ENCODE measurements at places on chromosomes 6 and 20. TPM values are rescaled to one million over a fixed set of nuclear protein-coding genes. Genes with fewer than 3 reads are reported as not detected.

Gene GPRC6A
- not detected for total RNA-seq

Gene HLA-DMB
- 7.6 TPM for total RNA-seq

Gene LHFPL5
- total RNA-seq, result not detected

Gene RAD21L1
- total RNA-seq, result not detected

Gene RBM39
- total RNA-seq, result 136 TPM

Gene TMEM30A
- 52.6 TPM for total RNA-seq

Gene ADGRB3
- 0.32 TPM for total RNA-seq

DNA sequence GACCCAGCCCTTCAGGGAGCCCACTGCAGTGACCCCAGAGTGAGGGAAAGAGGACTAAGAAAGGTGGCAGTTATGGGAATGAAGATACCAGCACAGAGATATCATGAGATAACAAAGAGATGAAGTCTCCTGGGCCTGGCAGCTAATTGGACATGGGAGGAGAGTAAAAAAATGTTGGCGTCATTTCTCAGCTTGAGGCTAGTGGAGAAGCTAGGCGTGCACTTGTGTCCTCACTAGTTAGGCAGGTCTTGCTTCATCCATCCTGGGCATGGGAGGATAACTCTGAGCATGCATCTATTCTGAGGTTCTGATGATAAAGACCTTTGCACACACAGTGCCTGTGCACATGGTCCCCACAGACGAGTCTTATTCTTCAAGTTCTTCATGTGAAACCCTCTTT, 4.1 kb upstream of the GFOD1 start:
- DNase-seq, result no peak
- no peaks in the 10 kb centered on the region for H3K36me3 ChIP-seq
- no peak overlapping the region for H3K27ac ChIP-seq

DNA sequence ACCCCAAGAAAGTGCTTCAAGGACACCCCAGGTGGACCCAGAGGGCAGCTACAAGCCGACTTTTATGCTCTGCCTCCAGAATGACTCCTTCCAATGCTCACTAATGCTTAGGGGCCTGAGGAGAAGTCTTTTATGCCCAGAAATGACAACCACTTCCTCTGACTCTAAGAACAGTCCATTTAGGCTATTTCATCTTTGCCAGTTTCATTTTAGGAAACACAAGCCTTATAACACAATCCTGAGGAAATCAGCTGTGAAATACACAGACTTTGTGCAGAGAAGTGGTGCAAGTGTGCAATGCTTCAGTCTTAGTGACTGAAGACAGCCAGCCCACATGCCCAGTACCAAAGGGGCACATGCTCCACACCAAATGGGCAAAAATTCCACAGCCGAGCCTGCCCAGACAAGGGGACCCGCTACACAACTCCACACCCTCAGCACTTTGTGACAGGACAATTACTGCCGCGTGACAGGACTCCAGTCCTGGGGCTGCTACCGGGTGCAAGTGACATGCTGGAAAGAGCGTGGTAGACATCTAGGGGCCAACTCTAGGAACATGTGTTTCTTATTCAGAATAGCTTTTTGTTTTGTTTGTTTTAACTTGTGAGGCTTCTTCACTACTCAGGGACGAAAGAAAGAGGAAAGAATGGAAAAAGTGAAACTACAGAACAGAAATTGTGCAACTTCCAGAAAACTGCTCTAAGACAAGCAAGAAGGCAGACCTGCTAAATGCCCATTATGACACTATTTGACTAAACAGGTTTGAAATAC, 28.2 kb upstream of the PLAGL1 start:
- DNase-seq, result peak; percentile 18
- peaks cover 6% of the 10 kb centered on the region for H3K4me1 ChIP-seq
- peak overlapping the region; percentile 43 for H3K4me3 ChIP-seq

DNA sequence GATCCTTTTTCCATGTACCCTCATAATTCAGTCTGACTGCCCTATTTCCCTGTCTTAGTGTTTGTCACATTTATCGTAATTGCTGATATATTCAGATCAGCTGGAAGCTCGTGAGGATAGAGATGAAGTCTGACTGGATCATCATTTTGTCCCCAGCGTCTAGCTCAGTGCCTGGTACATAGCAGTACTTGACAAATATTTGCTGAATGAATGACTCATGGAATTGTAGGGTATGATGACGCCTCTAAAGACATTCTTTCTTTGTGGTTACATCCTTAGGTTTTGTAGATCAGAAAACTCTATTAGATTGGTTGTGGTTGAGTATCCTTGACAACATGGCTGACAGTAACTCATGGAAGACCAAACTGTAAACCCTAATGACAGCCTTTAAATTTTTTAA, 68.9 kb downstream of the MTHFD1L start:
- H3K27ac ChIP-seq, result no peak overlapping the region
- H3K36me3 ChIP-seq, result no peaks in the 10 kb centered on the region
- no peak for DNase-seq
- H3K27me3 ChIP-seq, result no peaks in the 10 kb centered on the region

DNA sequence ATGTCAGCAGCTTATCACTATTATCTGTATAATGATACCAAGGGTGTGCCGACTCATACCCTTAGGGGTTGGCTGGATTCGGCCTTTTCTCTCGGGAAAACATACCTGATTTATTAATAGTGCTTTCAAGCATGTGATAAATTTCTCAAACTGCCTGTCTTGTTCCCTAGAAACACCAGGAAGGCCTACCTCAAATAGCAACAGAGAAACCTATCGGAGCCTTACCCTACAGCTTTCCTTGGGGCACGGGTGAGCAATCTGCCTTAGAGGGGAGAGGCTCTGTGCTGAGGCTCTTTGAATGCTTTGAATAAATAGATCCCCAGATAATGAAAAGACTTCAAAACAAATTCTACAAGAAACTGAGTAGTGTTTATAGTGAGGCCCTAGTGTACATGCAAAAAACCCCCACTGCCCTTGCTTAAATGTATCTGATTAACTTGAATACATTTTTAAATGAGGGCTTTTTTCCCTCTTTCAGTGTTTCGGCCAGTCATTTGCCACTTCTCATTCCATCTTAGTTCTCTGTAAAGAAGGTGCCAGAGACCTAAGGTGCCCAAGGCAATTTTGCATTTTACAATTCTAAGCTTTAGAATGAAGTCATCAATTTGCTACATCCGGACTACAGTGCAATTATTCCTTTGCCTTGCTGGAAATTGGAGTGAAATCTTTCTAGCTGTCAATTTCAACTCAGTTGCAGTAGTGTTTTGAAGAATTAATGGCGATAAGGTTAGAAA, 320.1 kb downstream of the ESR1 start:
- peaks cover 17% of the 10 kb centered on the region for H3K4me1 ChIP-seq
- no peaks in the 10 kb centered on the region for H3K27me3 ChIP-seq
- peak overlapping the region; percentile 25 for H3K27ac ChIP-seq
- H3K4me3 ChIP-seq, result no peak overlapping the region

DNA sequence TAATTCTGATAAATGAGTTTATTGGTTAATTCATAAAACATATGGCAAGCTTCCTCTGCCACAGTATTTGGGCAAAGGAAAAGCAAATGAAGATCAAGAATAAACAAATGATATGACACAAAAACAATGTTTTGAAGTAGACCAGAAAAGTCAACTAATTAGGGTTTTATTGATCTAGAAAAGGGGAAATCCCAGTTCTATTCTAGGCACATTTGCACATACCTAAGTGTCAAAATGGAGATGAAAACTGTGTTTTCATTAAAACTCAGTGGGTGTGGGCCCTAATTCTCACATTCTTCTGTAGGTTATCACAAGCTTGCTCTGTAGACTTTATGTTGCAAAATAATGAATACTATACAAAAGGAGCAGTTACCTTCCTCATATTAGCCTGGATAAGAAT, 69.0 kb upstream of the TENT5A start:
- H3K4me1 ChIP-seq, result no peaks in the 10 kb centered on the region
- DNase-seq, result no peak
- H3K4me3 ChIP-seq, result no peak overlapping the region
- H3K27ac ChIP-seq, result no peak overlapping the region

GRCh38 chr6:15948930-15949900, 179.7 kb upstream of the MYLIP start:
- DNase-seq, result no peak
- H3K36me3 ChIP-seq, result no peaks in the 10 kb centered on the region
- H3K4me3 ChIP-seq, result no peak overlapping the region
- peaks cover 3% of the 10 kb centered on the region for H3K4me1 ChIP-seq
- H3K27ac ChIP-seq, result no peak overlapping the region
- no peaks in the 10 kb centered on the region for H3K27me3 ChIP-seq

DNA sequence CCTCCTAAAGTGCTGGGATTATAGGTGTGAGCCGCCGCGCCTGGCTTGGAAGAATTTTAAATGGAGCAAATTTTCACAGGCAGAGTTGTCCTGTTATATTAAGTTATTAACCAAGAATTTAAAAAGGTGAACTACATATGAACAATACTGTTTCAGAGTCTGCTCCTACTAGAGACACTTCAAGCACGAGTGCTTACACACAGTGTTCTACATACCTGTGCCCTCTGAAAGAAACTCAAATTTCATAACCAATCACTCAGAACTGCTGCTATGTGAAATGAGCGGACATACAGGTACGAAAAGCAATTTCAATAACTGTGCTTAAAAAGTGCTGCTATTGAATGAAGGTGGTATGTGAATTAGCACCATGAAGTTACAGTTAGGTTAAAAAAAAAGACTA, 262.0 kb downstream of the SYNE1 start:
- H3K4me3 ChIP-seq, result no peak overlapping the region
- peaks cover 2% of the 10 kb centered on the region for H3K36me3 ChIP-seq
- no peak for DNase-seq
- H3K27me3 ChIP-seq, result no peaks in the 10 kb centered on the region

DNA sequence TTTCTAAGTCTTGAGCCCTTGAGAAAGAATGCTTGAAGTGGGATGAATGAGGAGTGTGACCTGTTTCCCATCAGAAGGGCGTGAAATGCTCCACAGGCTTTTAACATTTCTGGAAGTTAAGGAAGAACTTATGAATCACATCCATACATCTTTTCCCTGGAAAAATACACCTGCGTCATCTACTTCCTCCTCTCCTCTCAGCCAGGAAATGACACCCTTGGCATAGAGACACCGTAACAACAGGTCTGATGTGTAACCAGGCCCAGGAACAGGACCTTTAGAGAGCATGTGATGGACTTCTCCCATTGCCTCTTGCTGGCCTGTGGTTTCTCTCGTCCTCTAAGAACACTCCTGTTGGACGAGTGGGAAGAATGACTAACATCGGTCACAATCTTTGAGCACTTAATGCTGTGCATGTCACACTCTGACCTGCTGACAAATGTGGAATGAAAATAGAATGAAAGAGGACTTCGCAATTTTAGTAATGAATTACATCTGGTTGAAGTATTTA, 28.5 kb upstream of the CITED2 start:
- no peaks in the 10 kb centered on the region for H3K4me1 ChIP-seq
- DNase-seq, result no peak
- no peaks in the 10 kb centered on the region for H3K27me3 ChIP-seq
- no peak overlapping the region for H3K4me3 ChIP-seq

- peaks cover 45% of the 10 kb centered on the region for H3K4me1 ChIP-seq
- H3K27me3 ChIP-seq, result no peaks in the 10 kb centered on the region
- DNase-seq, result no peak
- H3K27ac ChIP-seq, result peak overlapping the region; percentile 76
These were observed 6.7 kb downstream of the RAET1E start for GRCh38 chr6:149891259-149891658.

DNA sequence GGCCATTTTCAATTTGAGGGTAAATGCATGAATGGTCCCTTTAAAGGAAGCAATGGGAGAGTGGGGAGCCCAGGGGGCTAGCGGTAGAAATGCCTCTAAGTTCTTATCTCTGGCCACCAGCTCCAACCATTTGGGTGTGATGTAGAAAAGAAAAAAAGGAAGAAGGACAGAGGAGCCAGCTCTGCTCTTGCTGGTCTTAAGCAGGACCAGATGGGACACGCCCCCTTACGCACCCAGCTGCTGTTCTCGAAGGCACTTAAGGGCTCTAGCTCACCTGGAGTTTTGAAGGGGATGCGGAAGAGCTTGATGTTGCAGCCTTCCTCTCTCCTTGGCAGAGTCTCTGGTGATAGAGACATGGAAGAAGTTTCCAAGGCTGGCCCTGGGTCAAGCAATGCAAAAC, 59.5 kb upstream of the RNF144B start:
- no peak for DNase-seq
- peaks cover 36% of the 10 kb centered on the region for H3K4me1 ChIP-seq
- H3K4me3 ChIP-seq, result no peak overlapping the region
- H3K27me3 ChIP-seq, result no peaks in the 10 kb centered on the region

DNA sequence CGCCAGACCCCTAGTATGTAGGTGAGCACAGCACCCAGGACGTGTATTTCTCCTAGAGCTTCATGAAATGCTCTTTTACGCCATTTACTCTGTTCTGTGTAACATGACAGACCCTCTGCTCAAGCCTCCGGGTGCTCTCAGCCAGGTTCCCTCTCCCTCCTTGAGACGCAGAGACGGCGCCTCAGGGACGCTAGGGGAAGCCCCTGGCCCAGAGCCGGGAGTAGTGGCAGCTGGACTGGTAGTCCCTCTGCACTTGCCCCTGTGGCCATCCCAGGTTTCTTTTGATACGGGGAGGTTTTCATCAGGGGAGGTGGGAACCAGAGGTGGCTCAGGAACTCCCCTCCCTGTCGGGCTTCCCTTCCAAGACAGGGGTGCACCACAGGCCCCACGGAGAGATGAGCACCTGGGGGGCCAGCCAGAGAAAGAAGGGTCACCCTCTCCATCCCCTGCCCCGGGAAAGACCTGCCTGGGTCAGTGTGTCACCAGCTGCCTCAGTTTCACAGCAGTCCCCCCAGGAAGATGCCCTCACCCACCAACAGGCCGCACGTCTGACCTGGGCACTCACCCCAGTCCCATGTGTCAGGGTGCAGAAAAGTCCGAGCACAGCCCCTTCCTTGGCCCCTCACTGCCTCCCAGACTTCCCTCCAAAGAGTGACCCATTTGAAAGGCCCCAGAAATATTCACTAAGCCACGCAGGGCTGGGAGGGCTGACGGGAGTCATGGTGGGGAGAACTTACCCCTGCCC, 58.1 kb upstream of the AFDN start:
- no peaks in the 10 kb centered on the region for H3K36me3 ChIP-seq
- DNase-seq, result no peak
- H3K4me3 ChIP-seq, result no peak overlapping the region
- no peak overlapping the region for H3K27ac ChIP-seq
- no peaks in the 10 kb centered on the region for H3K4me1 ChIP-seq
- H3K27me3 ChIP-seq, result no peaks in the 10 kb centered on the region

DNA sequence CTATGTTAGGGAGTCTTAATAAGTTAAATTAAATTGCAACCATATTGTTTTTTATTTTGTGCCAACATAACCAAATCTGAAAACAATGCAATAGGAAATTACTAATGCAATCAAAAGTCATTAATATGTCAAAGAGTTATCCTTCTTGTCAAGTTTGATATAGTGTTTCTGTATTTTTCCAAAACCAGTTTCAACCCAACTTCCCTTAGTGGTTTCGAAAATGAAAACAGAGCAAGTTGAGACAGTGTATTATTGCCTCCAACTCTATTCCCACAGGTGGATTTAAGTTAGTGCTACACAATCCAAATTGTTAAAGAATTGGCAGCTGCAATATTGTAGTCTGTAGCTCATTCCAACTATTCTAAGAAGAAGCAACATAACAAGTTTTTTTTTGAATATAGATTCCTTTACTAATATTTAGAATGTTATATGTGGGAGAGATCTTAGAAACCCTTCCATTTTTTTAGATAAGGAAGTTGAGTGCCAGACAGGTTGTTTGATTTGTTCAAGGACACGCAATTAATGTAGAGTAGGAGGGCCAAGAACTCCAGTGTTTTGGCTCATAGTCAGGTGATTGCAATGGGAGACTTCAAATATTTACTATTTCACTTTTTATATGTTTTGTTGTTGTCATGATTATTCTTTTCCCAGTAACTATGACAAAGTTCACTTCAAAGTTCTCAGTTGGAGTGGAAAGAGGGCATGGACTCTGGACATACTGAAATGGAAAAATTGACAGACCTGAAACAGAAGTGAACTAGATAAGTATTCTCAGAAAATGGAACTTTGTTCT, 282.4 kb upstream of the HSF2 start:
- no peaks in the 10 kb centered on the region for H3K27me3 ChIP-seq
- no peak for DNase-seq
- H3K4me3 ChIP-seq, result no peak overlapping the region
- H3K36me3 ChIP-seq, result no peaks in the 10 kb centered on the region
- no peak overlapping the region for H3K27ac ChIP-seq
- no peaks in the 10 kb centered on the region for H3K4me1 ChIP-seq
